ENCODE measurements at places on chromosomes 1 and 21.

GRCh38 chr1:179478370-179478769 lies 97.4 kb downstream of the NPHS2 start:
- no peak for DNase-seq

GRCh38 chr1:188641566-188642211 lies 1812.9 kb downstream of the PLA2G4A start:
- no peak for DNase-seq

GRCh38 chr1:67060811-67061218 lies 6.9 kb upstream of the SLC35D1 start:
- no peak for DNase-seq

DNA sequence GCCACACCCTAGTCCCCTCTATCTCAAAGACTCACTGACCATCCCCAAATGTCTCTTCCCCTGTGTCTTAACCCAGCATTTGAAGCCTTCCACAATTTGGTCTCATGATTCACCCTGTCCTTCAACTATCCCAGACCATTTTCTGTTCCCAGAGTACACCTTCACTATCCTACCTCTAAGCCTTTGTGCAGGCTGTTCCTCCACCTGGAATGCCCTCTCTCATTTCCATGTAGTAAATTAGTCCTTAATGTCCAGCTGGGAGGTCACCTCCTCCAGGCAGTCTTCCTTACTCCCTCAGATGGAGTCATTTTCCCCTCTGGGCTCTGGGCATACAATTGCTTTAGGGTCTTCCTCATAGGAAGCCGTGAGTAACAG lies 31.1 kb upstream of the EPB41 start:
- no peak for DNase-seq

- no peak for DNase-seq
These were observed 183.2 kb upstream of the VAMP3 start for GRCh38 chr1:7587773-7588456.
